Foreskin keratinocyte (primary cell): ENCODE measurements at places on chromosomes 7 and 10.

DNA sequence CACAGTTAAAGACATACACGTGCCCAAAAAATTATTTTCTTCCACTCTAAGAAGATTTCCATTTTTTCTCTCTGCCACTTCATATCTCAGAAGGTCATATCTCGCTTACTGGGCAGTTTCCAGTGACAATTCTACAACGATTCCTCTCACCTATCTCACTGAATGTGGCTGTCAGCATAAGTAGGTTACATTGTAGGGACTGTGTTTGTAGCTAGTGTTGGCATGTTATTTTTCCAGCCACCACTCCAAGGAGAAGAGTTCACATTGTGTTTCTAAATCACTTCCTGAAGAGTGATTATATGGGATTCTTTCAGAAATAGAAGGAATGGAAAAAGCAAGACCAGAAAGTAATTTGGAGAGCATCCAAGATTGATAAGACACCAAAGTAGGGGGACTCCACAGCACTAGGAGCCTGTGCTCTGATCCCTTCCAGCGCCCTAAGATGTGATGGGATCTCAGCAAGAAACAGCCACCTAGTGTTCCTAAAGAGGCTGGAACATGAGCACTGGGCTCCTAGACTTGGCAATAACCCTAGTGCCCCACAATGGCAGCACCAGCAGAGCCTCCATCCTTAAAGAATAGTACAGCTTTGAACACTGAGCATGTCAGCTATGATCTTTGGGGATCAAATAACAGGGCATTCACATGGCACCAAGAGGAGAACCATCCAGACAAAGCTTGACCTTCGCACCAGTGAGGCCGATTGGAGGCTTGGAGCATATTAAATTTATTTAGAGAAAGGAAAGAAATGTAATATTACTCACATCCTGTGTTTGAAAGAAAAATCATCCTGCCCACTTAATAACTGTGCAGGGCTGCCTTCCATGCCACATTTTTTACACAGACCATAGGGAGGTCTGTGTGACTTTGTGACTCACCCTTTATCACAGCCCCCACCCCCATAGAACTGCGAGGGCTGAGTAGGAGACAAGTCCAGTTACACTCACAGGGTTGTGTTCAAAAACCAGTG is 51.8 kb downstream of the CAV1 start:
- peak; percentile 58 for DNase-seq

DNA sequence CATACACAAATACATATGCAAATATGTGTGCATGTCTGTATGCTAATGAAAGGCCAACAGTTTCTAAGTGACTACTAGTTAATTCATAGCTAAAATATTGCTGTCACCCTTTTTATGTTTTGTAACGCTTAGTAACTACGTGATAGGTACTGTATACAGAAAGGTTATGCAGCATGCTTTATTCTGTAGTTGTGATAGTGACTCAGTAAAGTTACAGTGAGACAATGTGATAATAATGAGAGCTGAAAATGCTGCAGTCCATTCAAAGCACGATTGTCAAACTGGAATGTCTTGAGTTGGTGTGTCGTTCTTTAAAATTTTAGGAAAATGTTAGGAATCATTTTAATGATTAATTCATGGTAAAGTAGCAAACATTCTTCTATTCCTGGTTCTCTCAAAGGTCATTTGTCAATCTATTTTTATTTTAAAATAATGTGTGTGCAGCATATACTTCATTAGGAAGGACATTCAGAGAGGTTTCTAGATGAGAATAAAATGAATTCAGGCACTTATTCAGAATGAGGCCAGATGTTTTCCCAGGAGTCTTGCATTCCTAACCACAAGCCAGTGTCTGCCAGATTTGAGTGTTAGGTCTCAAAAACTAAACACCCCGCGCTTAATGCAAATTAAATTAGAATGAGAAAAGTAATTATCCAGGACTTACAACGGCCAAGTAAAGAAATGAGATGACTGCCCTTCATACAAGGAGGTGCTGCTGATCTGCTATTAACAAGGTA is 408.8 kb upstream of the FZD8 start:
- DNase-seq, result no peak

GRCh38 chr10:94218493-94219183 is 144.1 kb downstream of the NOC3L start:
- DNase-seq, result no peak

GRCh38 chr7:73359746-73360375 is 31.9 kb downstream of the FKBP6 start:
- no peak for DNase-seq

DNA sequence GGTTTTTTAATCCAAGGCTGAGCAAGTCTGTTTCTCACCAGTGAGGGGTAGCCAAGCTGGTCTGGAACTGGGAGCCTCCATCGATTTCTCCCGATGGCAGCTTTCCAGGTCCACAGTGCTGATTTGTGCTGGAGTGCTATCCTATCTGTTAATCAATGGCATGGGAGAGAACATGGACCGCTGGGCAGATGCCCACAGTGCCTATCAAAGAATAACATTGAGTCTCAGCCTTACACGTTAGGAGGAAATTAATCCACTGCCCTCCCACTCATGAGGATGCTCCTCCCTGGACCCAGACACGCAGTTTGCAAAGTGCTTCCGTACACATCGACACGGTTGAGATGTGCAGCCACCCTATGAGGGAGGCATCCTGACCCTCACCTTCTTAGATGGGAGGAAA is 36.0 kb upstream of the CUX1 start:
- no peak for DNase-seq

- DNase-seq, result no peak
Observed at GRCh38 chr10:24168258-24169170, 40.4 kb upstream of the KIAA1217 start.

DNA sequence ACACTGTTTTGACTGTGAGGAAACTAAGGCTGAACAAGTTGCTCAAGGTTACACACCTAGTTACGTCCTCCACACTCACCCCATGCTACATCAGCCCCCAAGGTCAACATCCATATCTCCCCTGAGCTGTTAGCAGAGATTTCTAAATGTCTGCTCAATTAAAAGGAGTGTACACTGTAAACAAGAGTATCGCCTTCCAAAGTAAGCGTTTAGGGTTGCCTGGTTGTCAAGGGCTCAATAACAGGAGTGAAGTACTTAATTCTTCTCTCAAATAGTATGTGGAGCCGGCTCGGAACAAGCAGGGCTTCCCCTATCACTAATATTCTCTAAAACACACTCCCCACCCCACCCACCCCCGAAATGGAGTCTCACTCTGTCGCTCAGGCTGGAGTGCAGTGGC is 412.8 kb upstream of the GALNT17 start:
- no peak for DNase-seq

DNA sequence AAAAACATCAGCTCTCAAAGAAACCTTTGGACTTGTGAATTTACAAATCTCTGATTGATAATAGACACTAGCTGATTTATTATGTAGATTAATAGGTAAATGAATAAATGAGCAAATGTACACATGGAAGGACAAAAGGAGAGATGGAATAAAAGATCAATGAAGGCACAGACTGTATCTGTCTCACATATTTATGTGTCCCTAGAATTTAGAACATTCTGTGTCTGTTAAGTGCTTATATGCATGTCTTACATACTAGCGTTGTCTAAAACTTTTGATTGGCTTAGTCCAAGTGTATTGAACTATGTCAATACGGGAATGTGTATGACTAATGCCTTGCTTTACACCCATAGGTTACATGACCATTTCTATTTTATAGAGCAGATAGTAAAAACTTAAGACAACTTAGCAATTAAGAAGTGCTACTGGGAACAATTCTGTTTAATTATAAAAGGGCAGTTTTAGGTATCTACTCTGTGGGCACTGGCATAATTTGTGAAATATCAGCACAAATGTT is 140.3 kb downstream of the PLXDC2 start:
- no peak for DNase-seq

- no peak for DNase-seq
Observed at GRCh38 chr7:7662527-7662926, 22.0 kb downstream of the UMAD1 start.

- DNase-seq, result no peak
Observed at GRCh38 chr10:47412869-47413268, 28.8 kb upstream of the ZNF488 start.

DNA sequence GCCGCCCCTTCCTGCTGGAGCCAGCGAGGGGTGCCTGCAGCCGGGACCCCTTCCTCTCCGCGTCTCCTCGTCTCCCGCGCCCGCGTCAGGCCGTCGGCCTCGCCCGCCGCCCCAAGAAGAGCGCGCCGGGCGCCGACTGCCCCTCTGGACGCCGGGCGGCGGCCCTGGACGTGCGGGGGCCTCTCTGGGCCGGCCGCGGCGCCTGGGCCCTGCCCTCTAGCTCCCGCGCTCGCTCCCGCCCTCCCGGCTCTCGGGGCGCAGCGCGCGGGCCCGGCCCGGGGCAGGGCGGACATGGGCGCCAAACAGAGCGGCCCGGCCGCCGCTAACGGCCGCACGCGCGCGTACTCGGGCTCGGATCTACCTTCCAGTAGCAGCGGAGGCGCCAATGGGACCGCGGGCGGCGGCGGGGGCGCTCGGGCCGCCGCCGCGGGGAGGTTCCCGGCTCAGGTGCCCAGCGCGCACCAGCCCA is 704 bp downstream of the ZNRF2 start:
- no peak for DNase-seq

GRCh38 chr10:93921338-93921737 is 27.6 kb downstream of the SLC35G1 start:
- DNase-seq, result no peak

DNA sequence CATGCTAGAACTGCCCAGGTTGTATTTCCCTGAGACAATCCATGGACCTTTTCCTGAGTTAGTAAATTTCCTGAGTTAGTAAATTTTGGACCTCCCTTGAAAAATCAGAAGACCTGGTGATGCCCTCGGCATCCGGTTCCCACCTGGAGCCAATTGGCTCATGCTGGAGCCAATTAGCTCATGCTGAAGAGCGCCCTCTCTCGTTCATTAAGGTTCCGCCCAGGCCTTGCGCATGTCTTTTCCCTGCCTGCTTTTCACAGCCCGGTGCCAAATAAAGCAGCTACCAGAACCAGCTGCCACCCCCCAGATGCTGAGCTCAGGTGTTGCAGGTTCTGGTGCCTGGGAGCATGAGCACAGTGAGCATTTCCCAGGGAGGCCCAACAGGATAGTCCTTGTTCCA is 96.2 kb downstream of the APBB1IP start:
- no peak for DNase-seq

- DNase-seq, result no peak
Observed at GRCh38 chr7:88437132-88437531, 130.4 kb upstream of the STEAP4 start.

DNA sequence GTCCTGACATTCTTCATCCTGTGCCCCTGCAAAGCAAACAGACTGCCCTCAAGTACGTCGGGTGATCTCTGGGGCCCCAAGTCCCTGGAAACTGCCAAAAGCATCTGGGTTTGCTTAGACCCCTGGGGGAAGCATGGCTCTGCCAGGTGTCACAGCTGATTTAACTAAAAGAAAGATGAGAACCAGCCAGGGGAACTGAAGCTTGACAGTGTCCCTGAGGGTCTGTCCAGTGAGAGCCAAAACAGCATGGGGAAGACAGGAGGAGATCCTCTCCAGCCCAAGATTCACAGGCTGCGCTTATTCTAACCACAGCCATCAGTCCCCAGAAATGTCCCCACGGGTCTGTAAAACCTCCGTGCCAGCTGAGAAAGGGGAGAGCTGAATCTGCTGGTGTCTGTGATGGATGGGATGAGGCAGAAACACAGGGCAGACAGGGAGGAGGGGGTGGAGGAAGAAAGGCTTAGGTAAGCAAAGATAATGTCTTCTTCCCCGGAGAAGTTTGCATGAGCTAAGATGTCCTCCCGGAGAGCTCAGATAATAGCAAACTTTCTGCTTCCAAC is 21.3 kb downstream of the CCDC3 start:
- DNase-seq, result no peak

DNA sequence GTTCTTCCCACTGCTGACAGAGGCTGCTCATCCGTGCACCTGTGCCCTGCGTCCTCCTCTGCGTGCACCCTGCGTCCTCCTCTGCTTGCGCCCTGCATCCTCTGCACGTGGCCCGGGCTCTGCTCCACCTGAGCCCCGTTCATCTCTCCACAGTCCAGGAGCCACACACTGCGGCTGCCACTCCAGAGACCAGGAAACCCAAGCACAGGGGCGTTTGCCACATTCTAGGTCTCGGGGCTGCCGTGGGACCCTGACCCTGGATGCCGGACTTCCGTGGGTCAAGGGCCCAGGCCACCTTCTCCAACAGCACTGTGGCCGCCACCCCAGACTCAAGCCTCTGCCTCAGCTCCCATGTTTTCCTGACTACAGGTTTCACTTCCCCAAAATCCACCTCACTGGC is 460.4 kb downstream of the PTPRN2 start:
- no peak for DNase-seq

DNA sequence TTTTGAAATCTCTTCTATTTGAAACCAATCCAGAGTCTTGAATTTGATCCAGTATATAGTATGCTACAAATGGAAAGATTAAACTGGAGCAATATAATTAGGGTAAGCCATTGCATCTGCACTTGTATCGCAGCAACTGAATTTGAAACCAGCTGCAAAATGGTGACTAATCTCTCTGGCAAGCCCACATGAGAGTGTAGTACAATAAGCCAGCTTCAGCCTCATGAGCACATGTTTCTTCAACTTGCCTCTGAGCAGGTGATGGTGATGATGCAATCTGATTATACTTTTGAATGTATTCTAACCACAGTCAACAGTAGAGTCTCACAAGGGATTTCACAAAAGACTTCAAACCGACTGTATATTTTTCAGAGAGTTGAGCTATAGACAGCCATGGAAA is 829 bp upstream of the RPA3 start:
- DNase-seq, result peak; percentile 92

DNA sequence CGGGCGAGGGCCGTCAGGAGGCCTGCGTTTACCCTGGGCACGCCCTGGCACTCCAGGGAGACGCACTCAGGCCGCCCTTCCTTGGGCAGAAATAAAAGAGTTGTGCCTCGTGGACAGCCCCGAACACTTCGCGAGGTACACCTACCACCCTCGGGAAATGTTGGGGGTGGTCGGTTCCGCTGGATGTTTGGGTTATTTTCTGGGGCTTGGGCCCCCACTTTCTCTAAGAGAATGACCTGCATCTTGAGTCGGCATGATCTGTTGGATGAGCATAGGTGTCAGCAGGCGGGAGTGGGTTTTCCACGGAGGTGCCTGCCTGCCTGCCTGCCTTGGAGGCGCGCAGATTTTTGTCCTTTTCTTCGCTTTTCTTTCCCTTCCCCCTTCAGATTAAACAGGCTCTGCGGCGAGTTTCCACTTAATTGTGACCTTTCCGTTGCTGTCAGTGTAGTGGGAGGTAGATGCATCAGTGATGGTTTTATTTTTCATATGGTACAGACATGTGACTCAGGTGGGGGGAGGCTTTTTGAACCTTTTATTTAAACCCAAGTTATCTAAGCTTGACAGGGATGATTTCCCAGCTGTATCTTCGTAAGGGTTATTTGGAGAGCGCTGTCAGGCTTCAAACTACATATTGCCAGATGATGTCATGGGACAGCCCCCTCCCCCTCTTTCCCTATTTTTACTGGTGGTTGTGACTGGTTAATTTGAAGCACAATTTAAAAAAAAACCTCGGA is 661 bp downstream of the HECTD2 start:
- DNase-seq, result peak; percentile 11

GRCh38 chr7:12647364-12648219 is 39.8 kb upstream of the ARL4A start:
- peak; percentile 84 for DNase-seq

GRCh38 chr7:28920424-28920823 is 37.7 kb downstream of the TRIL start:
- DNase-seq, result peak; percentile 31
